ENCODE measurements at places on chromosomes 6 and 20.

DNA sequence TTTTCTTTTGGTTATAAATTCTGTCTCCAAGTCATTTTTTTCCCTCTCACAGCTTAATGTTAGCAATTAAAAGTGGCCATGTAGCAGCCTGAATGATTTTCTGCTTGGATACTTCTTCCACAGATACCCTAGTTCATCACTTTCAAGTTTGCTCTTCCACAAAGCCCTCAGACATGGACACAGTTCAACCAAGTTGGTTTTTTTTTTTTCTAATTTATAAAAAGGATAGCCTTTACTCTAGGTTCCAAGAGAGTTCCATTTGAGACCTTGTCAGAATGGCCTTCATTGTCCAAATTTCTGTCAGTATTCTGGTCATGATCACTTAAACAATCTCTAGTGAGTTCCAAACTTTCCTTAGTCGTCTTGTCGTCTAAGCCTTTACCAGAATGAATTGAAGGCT is 40.0 kb downstream of the RSPH3 start:
- no peak for DNase-seq

GRCh38 chr6:126738641-126739040 is 379.8 kb upstream of the RSPO3 start:
- DNase-seq = no peak

DNA sequence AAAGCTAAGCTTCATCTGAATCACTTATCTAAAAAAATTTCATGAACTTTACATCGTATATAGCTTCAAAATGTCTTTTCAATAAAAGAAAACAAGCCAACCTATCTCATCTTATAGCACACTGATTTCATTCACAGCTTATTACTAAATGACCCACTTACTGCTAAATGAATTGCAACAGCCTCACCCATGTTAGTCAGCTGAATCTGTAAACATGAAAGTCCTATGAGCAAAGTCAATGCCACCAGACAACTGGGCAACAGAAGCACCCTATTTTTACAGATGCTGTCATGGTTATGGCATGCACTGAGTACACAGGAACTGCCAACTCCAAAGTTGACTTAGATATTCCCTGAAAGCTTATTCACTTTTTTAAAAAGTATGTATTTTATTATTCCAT is 41.2 kb upstream of the DST start:
- no peak for DNase-seq

- DNase-seq = no peak
These were observed 32.1 kb downstream of the KIAA1755 start for GRCh38 chr20:38228436-38228835.

- no peak for DNase-seq
These were observed 76.0 kb upstream of the AGPAT4 start for GRCh38 chr6:161349886-161350285.

- no peak for DNase-seq
These were observed 7.4 kb downstream of the FAM209B start for GRCh38 chr20:56540415-56540814.

- DNase-seq = no peak
These were observed 1.3 kb downstream of the HMGA1 start for GRCh38 chr6:34237722-34238584.

DNA sequence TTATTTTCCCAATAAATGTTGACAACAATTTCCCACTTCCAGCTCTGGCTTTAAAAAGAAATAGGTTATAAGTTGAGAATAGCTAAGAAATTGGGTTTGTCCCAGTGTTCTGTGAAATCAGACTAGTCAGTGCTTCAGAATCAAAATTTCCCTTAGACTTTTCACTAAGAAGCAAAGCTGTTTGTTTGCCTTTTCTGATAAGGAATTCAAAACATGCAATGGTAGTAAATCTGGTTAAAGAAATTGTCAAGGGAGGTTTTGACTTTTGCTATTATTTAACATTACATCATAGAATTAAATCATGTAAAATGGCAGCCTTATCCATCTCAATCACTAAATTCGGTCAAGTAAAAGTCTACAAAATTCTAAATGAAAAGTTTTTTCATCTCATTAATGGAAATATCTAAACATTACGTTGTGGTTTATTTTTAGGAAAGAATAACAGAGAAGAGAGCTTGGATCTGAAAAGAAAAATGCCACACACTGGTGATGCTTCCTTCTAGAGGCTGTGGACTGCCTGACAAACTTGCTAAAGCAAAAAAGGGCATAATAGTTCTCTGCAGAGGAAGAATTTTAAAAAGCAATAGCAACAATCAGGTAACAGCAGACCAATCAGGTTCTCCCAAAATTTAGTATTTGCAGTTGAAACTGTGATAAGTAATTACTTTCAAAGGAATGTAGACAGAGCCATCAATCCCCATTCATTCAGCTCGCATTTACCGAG is 36.4 kb downstream of the PLAGL1 start:
- DNase-seq = no peak

DNA sequence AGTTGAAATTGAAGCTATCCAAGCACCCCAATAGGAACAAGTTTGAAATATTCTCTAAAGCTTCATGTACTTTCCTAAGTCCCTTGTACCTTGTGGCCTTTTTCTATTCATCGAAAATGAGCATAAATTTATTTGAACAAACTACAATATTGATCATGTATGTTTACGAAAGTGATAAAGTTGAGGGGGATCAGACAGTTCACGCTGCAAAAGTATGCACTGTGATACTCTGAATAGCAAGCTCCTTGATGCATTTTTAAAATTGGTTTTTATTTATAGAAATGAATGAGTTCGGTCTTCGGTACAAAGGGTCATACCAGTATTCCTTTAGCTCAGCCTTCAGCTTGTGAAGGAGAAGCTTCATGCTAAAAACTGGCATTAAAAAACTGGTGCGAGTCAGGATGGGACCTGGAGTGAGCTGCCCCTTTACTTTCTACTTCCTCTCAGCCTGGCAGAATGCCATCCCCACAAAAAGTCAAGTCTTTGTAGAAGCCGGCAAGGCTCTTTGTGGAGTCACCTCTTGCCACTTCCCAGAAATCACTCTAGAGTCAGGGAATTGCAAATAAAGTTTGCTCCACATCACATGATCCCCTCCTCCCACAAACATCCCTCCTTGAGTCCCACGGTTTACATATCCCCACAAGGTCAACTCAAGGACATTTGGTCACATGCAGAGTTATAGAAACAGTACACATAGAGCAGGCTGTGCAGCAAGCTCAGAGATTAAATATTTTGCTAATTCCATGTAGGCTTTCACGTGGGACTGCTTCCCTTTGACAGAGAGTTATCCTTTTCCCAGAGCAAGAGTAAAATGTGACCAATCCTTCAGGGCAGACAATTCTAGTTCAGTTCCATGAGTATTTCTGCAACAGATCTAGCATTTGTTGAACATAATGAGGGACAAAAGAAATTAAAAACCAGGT is 34.6 kb upstream of the ADGRF1 start:
- no peak for DNase-seq

DNA sequence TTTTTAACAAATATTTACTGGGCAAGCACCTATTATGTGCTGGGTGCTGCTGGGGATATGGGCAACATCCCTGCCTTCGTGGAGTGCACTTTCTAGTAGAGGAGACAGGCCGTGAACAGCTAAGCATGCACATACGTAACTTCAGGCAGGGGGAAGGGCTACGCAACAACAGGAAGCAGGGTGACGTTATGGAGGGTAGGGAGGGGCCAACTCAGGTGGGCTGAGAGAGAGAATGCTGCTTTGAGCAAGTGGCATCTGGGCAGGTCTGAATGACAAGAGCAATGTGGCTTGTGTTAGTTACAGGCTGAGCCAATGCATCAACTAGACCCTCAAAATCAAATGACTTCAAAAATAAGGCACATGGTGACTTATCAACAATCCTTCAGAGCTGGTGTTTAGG is 112.1 kb downstream of the CDC5L start:
- no peak for DNase-seq

GRCh38 chr6:13873288-13874190 is 51.2 kb upstream of the RNF182 start:
- no peak for DNase-seq

DNA sequence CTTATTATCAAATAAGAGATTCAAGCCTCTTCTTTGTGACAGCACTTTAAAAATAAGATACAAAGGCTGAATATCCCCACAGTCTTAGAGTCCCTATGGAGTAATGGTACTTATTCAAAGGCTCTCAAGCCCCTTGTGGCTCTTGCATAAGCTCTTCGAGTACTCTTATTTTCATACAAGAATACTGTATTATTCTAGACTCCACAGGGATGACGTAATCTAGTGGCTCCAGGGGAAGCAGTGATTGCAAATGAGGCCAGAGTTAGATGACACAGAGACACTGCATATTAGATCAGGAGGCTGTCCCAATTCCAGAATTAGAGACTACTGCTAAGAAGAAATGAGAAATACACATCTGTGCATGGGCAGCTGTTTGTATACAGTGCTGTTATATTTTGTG is 1195.9 kb upstream of the MAP3K7 start:
- DNase-seq = no peak

GRCh38 chr6:13813621-13814175 is 659 bp downstream of the MCUR1 start:
- DNase-seq = peak; percentile 40

DNA sequence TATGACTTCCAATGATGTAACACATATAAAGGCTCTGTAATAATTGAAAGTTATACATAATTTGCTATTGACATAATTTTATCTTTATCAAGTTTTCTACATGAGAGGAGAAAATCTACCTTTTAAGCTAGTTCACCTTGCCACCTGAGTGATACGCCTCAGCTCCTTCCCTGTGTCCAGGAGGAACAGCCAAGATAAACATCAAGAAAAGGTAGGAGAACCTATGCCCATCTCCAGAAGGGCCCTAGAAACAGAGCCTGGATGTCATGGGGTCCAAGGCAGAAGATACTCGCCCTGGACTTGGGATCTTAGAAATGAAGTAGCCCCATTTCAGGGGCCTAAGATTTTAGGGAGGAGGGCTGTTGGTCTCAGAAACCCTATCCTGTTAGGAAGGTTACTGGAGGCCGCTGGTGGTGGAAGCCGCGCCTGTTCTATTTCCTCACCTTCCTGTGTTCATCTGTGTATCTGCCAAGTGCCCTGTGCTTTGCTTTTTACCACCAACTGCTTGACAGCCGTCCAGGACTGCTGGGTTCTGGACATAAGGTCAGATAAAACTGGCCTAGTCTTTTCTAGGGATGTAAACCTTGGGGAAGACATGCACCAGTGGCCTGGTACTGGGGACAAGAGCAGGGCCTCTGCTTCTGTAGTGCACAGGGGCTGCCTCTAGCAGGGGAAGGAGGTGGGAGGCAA is 178.5 kb downstream of the ARID1B start:
- no peak for DNase-seq
